ENCODE measurements at places on chromosomes 7 and 10. TPM values are rescaled to one million over a fixed set of nuclear protein-coding genes. Genes with fewer than 3 reads are reported as not detected.

The DKK1 gene
- not detected for polyA plus RNA-seq

The HGF gene
- 0.53 TPM for polyA plus RNA-seq

The SORCS3 gene
- not detected for polyA plus RNA-seq

The UCMA gene
- not detected for polyA plus RNA-seq

The ANXA8 gene
- not detected for polyA plus RNA-seq

The ERV3-1 gene
- polyA plus RNA-seq, result 16.0 TPM

The PLXNA4 gene
- not detected for polyA plus RNA-seq

The MLXIPL gene
- not detected for polyA plus RNA-seq

The MMD2 gene
- not detected for polyA plus RNA-seq

The SLC13A1 gene
- polyA plus RNA-seq, result not detected

The SFXN4 gene
- 13.5 TPM for polyA plus RNA-seq

DNA sequence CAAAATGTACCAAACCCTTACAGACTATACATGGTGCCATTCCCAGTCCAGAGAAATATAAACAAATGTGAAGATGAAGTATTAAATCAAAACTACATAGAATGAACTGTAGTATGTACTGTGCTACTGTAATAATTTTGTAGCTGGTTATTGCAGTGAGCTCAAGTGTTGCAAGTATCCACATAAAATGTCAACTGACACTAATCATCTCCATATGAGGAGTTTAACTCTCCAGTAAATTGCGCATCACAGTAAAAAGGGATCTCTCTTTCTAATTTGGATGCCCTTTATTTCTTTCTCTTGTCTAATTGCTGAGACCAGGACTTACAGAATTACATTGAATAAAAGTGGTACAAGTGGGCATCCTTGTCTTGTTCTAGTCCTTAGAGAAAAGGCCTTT lies 165.5 kb downstream of the CPED1 start:
- DNase-seq, result no peak

GRCh38 chr7:118420888-118421287 lies 196.4 kb downstream of the ANKRD7 start:
- no peak for DNase-seq

DNA sequence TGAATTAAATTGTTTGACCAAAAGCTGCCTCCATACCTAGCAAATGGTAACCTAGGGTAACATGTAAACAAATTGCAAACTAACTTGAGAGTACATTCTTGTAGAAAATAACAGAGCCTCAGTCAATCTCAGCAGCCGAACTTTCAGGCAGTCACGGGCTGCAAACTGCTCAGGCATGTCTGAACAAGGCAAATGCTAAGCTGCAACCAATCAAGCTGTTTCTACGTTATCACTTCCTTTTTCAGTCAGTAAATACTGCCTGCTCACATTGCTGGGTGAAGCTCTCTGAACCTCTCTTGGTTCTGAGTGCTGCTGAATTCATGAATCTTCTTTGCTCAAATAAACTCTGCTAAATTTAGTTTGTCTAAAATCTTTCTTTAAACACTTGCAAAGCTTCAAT lies 1212.4 kb downstream of the SORCS1 start:
- DNase-seq, result no peak

DNA sequence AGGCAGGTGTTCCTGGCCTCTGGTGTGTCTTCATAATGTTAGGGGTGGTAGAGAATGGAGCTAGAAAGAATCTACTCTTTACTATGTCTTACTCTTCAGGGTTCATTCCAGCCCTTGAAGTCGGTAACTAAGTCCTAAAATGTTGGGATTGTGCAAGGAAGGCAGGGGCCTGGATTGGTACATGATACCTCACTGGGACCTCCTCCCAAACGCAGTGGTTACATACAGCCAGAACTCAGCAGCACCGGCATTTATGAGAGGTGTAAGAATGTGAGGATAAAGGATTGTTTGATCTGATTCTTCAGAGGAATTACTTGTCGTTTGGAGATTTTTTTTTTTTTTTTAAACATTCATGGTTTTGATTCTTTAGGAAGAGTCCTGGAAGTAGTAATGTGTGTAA lies 6.9 kb downstream of the COMTD1 start:
- no peak for DNase-seq

GRCh38 chr10:99676426-99676825 lies 17.1 kb downstream of the ENTPD7 start:
- DNase-seq, result no peak

DNA sequence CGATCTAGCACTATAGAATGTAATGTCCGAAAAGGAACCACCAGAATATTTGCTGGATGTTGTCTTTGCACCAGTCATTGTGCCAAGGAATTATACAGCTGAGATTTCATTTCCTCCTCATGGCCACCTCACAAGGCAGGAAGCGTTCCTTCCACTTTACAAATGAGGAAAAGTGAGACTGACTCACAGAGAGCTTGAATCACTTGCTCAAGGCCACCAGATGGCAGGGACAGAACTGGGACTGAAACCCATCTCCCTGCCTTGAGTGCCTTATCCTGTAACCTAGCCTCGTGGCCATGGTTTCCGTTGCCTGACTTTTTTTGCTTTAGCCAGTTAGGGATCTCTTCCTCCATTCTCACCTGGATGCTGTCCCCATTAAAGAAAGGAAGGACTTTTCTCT lies 44.7 kb upstream of the PDZD8 start:
- no peak for DNase-seq

DNA sequence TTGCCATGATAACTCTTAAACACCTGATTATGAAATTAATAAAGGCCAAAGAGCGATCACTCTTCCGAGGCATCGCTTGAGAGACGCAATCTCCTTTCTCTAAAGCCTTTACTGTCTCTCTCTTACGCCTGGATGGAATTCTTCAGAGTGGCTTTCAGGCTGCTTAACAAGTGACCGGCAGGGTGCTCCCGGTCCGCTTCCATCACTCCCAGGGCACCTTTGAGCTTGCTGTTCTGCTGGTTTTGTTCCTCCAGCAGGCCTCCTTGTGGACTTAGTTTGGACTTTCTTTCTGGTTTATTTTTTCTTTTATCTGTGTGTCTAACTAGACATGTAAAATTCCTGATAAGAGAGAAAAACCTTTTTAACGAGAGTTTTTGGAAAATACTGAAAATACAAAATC lies 60.9 kb downstream of the MRPL32 start:
- no peak for DNase-seq

- no peak for DNase-seq
Observed at GRCh38 chr7:5406957-5407945, 16.4 kb downstream of the TNRC18 start.

DNA sequence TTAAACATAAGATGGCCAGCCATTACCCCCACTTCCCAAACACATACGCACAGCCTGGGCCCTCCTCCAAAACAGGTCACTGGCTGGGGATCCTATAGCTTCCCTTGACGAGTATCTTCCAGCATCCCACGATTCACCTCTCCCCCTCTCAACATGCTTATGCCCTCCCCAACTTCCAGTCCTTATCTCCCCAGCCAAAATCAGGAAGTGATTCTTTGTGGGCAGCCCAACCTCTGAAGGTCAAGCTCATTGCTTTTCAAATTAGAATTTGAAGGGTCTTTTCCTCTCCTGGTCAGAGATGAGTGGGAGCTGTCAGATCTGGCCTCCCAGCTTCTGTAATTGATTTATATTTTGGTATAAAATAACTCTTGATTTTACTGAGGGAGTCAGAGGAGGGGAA lies 133.6 kb downstream of the ATXN7L1 start:
- DNase-seq, result no peak

DNA sequence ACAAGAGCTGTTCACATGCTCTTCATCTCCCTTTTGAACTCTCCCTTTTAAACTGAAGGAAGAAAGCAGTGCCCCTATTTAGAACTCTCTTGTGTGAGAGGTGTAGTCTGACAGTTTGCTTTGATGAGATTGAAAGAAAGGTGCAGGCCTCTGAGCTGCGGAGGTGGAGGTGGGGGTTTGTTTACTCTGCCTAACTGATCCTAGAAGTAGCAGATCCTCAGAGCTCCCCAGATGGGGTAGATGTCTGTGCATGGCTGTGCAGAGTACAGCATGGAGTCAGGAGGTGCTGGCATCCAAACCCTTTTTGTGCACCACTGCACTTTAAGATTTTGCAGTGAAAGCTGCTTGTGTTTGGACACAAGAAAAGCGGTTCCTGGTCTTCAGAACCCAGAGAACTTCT lies 58.3 kb downstream of the MINDY4 start:
- DNase-seq, result no peak

DNA sequence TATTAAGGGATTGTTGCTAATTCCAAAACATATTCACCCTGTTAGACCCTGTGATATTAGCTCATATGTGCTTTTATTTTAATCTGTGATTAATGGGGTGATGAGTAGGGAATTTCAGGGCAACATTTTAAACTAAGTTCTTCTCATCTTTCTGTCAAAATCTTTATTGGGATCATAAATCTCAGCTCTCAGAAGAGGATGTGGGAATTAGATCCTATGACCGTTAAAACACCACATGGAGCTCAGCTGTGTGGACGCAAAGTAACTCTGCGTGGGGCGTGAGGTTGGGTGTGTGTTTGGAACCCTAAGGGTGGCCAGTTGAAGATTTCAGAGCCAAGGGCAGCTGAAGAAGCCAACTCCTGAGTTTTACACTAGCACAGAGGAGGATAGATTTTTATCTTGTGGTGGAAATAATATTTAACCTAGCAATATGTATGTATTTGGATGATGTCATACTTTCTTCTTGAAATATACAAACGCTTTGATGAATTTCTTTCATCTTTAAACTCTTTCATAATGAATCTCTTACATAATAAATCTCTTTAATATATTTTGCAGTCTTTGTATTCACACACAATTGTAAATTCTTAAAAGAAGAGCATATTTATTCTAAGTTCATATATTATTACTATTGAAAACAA lies 64.4 kb downstream of the EPDR1 start:
- DNase-seq, result no peak

- no peak for DNase-seq
Observed at GRCh38 chr10:71817831-71818655, 33.0 kb downstream of the PSAP start.

DNA sequence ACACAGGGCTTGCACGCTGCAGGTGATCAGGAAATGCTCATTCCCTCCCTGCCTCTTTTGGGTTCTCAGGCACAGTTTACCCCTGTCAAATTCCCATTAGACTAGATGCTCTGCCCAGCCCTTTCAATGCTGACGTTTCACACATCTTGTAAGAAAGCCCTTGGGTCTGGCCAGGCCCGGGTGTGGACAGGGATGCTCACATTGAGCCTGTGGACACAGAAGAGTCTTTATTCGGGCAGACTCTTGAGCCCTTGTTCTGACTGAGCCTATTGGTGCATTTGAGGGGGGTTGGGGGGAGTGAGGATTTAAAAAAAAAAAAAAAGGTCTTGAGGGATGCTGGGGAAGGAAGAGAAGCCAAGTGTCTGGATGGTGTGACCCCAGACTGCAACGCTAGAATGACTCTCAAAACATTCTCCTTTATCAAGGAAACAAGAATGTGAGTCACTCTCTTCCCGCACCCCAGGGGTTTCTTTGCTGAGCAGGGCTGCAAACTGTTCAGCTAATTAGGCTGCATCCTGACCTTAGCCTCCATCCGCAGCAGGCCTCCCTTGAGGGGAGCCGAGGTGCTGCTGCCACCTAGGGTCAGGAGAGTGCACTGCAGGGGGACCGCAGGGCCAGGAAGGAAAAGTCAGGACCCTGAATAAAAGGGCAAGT lies 53.6 kb upstream of the TMEM72 start:
- DNase-seq, result peak; percentile 28

DNA sequence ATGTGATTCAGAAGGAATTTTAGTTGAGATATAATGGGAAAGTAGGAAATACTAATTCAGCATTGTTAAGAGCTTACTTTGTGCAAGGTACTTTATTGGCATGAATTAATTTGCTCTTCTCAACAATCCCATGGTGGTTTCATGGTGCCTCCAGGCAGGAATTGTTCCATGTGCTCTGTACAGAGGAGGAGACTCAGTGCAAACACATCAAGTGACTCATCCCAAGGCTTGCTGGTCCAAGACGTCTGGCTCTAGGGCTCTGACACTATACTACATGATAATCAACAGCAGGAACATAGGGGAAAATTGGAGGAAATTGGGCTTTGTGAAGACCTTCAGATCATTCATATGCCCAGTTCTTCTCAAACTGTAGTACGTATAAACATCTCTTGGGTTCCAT lies 66.5 kb upstream of the PRKG1 start:
- no peak for DNase-seq

DNA sequence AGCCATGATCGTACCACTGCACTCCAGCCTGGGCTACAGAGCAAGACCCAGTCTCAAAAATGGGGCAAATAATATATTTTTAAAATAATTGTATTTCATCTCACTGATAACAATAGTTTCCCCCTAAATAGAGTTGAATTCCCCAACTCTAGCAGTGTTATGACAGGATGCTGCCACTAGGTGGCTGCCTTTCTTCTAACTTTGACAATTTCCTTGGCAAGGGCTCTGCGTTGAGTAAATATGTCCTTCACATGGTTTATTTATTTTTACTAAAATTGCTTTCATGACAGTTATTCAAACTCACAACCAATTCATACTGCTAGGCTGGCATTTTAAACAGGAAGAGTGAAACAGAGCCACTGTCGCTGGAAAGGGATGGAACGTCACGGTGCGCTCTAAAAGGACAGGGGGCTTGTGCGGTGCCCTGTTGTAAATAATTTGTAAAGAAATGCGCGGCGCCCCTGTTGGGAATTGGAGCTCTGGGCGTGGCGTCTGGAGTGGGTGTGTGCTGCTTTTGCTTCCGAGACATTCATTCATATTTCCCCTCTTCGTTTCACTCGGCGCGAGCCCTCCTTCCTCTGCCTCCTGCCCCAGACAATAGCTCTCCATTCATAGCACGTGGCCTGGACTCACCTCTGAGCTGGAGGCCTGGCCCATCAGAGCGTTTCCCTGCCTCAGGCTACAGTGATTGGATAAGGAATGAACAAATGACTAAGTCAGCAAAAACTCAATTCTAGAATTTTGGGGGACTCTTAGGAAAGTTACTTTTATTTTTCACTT lies 20.5 kb upstream of the PITRM1 start:
- peak; percentile 18 for DNase-seq

- no peak for DNase-seq
Observed at GRCh38 chr7:65974876-65975275, 7.1 kb downstream of the GUSB start.

- DNase-seq, result no peak
Observed at GRCh38 chr7:24728503-24729364, 28.5 kb downstream of the GSDME start.

- DNase-seq, result no peak
Observed at GRCh38 chr7:22255342-22255741, 101.6 kb downstream of the RAPGEF5 start.

GRCh38 chr7:106543221-106543757 lies 117.7 kb downstream of the CCDC71L start:
- DNase-seq, result no peak

DNA sequence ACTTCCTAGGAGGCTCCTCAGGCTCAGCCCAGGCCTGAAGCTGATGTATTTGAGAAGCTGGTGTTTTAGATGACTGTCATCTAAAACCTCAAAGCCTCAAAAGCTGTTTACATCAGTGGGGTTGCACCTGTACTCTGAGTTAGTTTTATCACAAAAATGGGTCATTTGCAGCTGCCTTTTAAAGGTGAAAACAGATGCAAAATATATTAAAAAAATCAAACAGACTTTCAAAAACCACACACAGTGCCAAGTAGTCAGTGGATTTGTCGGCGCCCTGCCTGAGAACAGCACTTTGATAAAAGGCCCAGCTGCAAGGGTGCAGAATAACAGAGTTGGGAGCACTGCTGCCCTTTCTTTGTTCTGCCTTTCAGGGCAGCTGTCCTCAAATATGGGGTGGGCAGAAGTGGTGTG lies 103.0 kb downstream of the VOPP1 start:
- DNase-seq, result no peak

Measured in naive B cell (primary cell).